Choroid plexus epithelial cell (primary cell): ENCODE measurements at places on chromosomes 16 and 17.

GRCh38 chr17:57554826-57555635 lies 190.1 kb downstream of the CCDC182 start:
- DNase-seq: peak; percentile 57

GRCh38 chr16:77500934-77501664 lies 66.3 kb upstream of the ADAMTS18 start:
- DNase-seq: no peak

- DNase-seq: no peak
Measured at GRCh38 chr16:68013440-68013839, 2.3 kb downstream of the DPEP2NB start.

DNA sequence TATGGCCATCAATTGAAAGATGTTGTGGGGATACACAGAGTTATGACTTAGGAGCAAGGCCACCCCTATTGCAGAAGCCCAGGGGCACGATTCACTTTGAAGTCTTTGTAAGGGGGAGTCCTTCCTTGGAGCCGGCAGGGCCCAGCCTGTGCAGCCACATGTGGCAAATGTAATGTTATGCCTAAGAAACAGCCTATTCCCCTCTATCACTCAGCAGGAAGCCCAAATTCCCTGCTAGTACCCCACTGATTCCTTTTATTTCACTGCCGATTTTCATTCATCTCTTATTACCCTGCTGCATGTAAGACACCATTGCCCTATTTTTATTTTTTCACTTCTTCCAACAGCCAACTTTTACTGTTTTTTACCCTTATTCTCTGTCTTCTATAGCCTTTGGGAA lies 233.2 kb downstream of the PMP22 start:
- no peak for DNase-seq

- no peak for DNase-seq
Measured at GRCh38 chr16:2782583-2783351, 4.6 kb downstream of the PRSS33 start.

GRCh38 chr16:53495325-53495724 lies 7.7 kb downstream of the AKTIP start:
- no peak for DNase-seq

DNA sequence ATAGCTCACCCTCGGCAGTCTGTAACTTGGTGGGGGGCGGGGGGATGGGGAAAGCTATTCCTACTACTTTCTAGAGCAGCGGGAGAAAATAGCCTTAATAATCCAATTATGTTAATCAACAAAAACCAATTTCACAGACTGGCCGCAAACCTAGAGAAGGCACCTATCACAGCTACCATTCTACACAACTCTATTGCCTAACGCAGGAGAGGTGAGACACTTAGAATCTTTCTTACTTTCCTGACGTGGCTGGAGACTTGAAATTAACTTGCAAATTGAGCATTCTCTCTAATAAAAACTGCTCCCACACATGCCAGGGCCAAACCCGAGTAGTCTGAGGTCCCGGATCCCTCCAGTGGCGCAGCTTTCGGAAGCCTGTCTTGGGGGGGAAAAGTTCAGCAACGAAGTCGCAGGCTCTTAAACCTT lies 794 bp downstream of the SMG6 start:
- peak; percentile 40 for DNase-seq

- peak; percentile 40 for DNase-seq
Measured at GRCh38 chr17:48472411-48473281, 42.6 kb upstream of the SKAP1 start.

DNA sequence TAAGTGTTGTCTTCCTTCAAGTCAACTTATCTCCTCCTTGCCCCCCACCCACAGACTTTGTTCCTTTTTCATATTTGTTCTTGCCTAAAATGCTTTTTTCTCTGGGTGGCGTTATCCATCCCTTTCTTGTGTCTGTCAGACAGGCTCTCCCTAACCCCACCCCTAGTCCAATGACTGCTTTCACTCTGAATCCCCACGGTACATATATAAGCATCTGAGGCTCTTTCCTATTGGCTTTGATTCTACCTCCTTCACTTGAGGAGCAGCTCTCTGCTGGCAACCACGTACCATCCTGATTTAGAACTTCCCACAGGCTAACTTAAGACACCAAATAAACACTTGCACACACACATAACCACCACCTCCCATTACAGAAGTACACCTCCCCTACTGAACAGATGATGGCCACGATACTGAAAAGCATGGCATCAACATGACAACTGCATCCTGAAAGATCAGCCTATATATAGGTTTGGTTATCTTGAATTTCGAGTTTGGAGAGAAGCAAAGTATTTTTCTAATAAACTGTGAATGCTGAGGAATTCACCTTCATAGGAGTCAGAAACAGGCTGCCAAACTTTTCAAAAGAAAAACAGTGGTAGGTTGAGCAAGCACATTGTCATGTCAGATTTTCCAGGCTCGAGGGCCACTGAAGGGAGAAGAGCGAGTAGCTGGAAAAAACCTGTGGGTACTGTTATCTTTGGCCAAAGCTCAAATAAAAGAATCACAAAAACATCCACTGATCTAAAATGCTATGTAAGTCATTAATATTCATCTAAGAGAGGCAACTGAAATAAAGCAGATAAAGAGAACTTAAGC lies 24.3 kb downstream of the STAT3 start:
- DNase-seq: peak; percentile 90

- DNase-seq: no peak
Measured at GRCh38 chr17:13403982-13404946, 197.5 kb downstream of the HS3ST3A1 start.
